ENCODE measurements at places on chromosomes 7 and 10.

DNA sequence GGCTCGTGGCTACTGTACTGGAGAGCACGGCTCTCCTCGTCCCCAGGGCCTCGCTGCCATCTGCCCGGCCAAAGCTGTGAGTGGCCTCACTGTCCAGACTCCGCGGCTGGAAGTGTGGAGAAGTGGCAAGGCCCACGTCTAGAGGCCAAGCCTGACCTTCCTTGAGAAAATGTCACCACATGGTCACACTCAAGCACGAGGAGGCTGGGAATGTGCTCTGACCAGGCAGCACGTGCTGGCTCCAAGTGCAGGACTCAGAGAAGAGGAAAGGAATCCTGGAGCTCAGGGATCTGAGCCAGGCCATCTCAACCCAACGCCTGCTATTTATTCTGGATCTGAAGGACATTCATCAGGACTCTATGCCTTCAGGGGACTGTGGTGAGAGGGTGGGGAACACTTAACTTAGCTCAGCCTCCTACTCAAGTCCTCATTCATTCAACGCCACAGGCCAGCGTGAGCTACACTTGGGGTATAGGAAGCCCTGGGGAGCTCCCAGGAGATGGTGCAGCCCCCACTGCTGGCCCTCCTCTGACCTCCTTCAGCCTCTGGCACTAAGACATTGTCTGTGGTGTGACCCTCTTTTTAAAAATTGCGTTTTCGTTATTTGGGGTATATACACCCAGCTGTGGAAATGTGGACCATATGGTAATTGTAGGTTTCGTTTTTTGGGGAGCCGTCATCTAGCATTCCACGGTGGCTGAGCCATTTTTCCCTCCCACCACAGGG lies 29.0 kb downstream of the EN2 start:
- no peak for DNase-seq

GRCh38 chr7:87416682-87417587 lies 58.5 kb downstream of the ABCB4 start:
- peak; percentile 21 for DNase-seq

- DNase-seq, result no peak
These were observed 23.1 kb downstream of the SKIDA1 start for GRCh38 chr10:21502348-21502740.

DNA sequence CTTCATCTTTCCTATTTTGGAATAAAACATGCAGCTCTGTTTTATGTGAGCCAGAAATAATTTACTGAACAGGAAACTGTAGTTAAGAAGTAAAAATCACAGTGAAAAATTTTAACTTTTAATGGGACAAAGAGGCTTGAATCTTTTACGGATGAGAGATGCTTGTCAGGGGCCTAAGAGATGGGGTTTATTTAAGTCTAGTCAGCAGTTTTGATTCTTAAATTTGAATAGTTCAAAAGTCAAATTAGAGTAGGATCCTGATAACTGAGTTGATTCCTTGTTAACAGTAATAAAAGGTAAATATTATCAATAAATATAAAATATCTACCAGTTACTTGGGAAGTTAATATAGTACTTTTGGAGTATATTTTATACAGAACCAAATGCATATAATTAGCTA lies 24.9 kb upstream of the CD36 start:
- DNase-seq, result no peak

DNA sequence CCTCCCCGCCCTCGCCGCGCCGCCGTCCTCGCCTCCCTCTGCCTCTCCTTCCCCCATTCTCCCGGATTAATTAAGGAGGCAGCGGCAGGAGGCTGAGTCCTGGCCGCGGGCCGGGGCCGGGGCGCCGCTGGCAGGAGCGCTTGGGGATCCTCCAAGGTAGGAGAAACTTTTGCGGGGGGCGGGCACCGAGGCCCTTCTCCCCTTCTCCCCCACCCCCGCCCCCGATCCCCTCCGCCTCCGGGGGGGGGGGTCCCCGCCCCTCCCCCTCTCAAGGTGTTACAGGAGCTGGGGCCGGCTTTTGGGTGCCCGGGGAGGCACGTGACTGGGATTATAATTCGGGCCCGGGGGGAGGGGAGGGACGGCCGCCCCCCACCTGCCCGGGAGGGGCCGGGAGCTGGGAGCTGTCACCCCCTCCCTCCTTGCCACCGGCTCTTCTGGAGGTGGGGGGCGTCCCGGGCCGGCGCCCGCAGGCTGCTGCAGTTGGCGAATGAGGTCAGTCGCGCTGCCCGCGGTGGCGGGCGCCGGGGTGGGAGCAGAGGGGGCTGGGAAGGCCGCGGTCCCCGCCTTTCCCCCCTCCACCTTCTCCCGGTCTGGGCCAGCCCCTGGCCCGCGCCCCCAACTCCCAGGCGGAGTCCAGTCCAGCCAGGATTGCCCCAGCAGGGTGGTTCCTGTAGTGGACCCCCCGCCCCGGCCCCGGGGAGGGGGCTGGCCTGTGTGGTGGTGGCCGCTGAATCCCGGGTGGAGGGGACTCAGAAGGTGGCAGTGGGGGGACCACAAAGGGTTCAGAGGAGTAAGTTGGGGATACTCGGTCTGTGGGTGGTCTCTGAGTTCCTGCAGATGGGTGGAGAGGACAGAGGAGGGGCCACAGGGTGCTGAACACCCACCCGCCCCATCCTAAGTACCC lies 567 bp downstream of the GTF2IRD1 start:
- peak; percentile 9 for DNase-seq

DNA sequence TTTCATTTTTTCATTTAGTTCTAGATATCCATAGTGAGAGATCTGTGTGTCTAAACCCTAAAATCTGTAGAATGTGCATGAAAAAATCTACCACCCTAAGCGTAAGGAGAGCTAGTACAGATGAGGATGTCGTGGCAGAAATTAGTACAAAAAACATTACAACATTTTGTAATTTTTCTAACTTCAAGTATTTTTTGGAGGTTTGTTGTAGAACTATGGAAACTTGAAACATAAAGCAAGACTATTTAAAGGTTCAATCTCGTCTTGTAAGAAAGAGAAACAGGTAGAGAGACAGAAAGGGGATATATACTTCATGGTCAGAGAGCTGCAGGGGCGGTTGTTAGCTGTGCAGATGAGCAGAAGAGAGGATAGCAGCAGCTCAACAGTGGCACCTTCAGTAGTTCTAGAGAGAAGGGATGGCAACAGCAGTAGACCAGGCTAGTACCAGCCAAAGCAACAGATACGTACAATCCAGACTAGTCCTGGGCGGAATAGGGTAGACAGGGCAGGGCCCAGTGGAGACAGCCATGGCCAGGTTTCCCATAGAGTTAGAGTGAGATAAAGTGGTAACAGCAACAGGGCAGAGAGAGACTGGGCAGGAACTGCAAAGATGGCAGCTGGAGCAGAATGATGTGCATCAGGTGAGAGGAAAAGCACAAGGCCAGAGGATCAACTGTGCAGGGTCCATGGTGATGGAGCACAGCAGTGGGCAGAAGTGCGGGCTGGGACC lies 145.2 kb downstream of the FRMD4A start:
- no peak for DNase-seq

- DNase-seq, result peak; percentile 20
These were observed 48.2 kb downstream of the COL26A1 start for GRCh38 chr7:101410743-101411507.

GRCh38 chr7:38291117-38291647 lies 17.7 kb upstream of the TARP start:
- DNase-seq, result no peak
